Tibial nerve (tissue), 4 donors: ENCODE measurements at places on chromosomes 3 and 15. TPM values are rescaled to one million over a fixed set of nuclear protein-coding genes. Genes with fewer than 3 reads are reported as not detected.
A peak's percentile ranks its signal among the peaks of the same experiment; 100 is the strongest.

GRCh38 chr3:14283813-14284438 is 105.3 kb downstream of the LSM3 start:
- H3K36me3 ChIP-seq: no peaks in the 10 kb centered on the region
- H3K27me3 ChIP-seq: no peaks in the 10 kb centered on the region
- no peak overlapping the region for H3K4me3 ChIP-seq
- no peak overlapping the region for H3K27ac ChIP-seq

DNA sequence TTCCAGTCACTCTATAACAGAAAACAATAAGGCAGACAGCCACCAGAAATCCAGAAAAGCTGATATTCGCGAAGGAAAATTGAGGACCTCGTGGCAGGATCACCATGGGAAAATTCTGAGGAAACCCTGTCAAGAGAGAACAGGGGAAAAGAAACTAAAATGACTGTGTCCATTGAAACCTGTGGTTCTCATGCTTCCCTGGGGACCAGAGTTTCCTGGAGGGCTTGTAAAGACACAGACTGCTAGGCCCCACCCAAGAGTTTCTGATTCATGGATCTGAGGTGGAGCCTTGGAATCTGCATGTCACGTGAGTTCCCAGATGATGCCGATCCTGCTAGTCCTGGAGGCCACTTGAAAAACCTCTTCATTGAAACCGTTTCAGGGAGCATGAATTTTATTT is 420.5 kb downstream of the EPHB1 start:
- H3K27ac ChIP-seq: no peak overlapping the region
- no peak overlapping the region for H3K4me3 ChIP-seq
- DNase-seq: no peak

DNA sequence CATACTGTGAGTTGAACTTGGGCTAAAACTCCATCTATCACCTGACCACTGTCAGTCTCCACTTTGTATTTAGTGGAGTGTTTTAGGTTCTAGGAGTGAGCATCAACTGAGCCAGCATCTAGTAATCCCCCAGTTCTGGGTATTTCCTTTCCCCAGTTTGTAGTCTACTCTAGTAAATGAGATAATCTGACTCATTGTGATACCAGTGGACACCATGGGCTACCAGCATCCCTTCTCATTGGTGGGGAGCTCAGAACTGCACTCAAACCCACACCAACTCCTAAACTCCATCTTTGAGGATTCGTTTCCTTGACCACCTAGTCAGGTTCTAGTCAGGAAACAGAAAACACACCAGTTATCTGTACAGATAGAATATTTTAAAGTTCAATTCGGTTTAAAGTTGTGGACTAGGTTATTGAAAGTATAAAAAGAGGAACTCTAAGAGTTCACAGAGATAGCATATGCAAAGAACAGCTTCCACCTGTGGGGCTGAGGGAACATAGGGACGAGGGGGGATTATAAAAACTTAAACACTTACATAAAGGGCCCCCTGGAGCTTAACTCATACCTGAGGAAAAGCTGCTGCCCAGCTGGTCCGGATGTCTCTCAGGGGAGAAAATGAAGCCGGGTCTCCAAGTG is 36.0 kb downstream of the LEO1 start:
- H3K27me3 ChIP-seq: no peaks in the 10 kb centered on the region
- H3K4me1 ChIP-seq: no peaks in the 10 kb centered on the region
- H3K27ac ChIP-seq: no peak overlapping the region
- H3K36me3 ChIP-seq: peaks cover 53% of the 10 kb centered on the region

DNA sequence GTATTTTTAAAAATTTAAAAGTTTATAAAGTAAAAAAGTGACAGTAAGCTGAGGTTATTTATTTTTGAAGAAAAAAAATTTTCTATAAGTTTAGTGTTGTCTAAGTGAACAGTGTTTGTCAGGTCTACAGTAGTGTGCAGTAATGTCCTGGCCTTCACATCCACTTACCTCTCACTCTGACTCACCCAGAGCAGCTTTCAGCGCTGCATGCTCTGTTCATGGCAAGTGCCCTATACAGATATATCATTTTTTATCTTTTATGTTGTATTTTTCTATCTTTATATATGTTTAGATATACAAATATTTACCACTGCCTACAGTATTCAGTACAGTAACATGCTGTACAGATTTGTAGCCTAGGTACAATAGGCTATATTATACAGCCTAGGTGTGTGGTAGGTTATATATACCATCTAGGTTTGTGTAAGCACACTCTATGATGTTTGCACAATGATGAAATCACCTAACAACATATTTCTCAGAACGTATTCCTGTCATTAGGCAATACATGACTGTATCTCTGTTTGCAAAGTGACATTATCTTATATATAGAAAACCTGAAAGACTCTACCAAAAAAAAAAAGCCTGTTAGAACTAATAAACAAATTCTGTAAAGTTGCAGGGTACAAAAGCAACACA is 75.9 kb upstream of the TMC3 start:
- no peaks in the 10 kb centered on the region for H3K36me3 ChIP-seq
- no peak for DNase-seq
- H3K27me3 ChIP-seq: no peaks in the 10 kb centered on the region
- H3K4me3 ChIP-seq: no peak overlapping the region
- no peak overlapping the region for H3K27ac ChIP-seq

- H3K36me3 ChIP-seq: no peaks in the 10 kb centered on the region
- no peak overlapping the region for H3K4me3 ChIP-seq
- no peaks in the 10 kb centered on the region for H3K27me3 ChIP-seq
- H3K4me1 ChIP-seq: no peaks in the 10 kb centered on the region
These were observed 429.8 kb upstream of the PDZRN3 start for GRCh38 chr3:74054566-74054965.

DNA sequence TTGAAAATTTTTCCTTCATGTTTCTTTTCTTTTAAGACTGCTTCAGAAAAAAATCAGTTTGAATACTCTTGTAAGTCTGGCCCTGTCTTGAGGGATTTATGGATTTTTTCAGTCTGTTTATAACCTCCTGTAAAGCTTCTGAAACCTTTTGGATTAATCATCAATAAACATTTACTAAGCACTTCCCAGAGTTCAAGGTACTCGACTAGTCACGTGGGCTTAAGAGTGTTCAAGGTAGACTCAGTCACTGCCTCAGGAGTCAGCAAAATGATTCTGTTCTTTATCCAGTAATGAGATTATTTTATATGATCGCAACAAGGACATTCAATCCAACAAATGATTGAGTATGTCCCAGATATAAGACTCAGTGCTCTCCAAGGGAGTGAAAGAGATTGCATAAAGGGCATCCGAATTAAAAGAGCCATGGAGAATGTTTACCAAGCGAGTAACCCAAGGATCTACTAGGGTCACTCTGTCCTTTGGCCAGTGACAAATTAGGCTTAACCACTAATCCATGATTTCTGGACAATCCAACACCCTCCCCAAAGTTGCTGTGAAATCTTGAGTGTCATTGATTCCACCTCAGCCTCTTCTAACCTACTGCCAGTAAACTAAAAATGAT is 726.6 kb upstream of the NAALADL2 start:
- H3K27ac ChIP-seq: no peak overlapping the region
- H3K4me3 ChIP-seq: no peak overlapping the region
- no peak for DNase-seq
- H3K36me3 ChIP-seq: no peaks in the 10 kb centered on the region
- H3K27me3 ChIP-seq: no peaks in the 10 kb centered on the region

DNA sequence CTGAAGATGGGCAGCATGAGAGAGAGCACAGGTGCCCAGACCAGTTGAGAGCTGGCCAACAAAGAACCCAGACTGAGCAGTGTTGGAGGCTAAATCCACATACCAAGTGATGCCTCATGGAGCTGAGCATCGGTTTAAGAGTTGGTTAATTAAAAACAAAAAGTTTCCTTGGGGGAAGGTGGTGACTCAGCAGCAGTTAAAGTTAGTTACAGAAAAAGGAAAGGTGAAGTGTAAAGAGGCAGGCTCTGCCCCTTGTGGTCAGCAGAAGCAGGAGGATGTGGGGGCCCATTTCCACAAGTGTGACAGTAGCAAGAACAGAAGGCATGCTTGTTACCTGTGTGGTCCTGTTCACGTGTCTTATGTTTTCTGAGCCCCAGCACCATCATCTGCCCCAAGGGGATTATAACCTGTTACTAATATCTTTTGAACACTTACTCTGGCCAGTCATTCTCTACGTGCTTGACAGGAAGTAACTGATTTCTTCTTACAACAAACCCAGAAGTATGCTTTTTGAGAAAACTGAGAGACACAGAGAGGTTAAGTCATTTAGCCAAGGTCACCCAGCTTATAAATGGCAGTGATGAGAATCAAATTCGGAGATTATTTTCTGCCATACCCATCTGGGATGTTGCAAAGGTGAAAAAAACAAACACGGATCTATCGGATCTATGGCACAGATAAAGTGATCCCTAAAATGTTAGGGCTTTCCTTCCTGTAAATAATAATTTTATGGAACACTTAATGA is 91.0 kb downstream of the EPHB1 start:
- no peak overlapping the region for H3K4me3 ChIP-seq
- no peaks in the 10 kb centered on the region for H3K27me3 ChIP-seq
- H3K36me3 ChIP-seq: no peaks in the 10 kb centered on the region
- no peak for DNase-seq

DNA sequence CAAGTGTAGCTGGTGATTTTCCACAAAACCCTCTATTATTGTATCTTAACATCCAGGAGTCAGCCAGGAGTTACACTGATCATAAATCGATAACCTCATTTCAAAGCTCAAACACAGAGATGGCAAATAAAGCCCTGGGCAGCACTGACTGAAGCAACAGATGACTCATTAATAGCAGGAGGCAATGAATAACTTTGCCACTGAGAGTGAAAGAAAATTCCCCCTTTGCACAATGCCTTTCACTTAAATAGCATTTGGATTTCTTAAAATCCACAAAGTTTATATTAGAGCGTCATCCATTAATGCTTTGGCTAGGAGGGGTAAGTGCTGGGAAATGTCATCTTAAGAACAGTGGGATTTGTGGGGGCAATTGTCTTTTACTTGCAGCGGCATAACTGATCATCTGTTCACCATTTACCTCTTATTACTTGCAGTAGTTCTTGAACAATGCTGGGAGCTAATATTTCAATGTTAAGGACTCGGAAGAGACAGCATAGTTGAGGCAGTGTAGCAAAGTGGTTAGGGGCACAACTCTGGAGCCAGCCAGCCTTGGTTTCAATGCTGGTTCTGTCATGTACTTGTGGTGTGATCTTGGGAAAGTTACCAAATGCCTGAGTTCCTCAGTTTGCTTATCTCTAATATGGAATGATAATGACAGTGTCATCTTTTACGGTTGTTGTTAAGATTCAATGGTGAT is 630.4 kb upstream of the TBL1XR1 start:
- H3K4me3 ChIP-seq: no peak overlapping the region
- no peak for DNase-seq
- H3K27ac ChIP-seq: no peak overlapping the region

DNA sequence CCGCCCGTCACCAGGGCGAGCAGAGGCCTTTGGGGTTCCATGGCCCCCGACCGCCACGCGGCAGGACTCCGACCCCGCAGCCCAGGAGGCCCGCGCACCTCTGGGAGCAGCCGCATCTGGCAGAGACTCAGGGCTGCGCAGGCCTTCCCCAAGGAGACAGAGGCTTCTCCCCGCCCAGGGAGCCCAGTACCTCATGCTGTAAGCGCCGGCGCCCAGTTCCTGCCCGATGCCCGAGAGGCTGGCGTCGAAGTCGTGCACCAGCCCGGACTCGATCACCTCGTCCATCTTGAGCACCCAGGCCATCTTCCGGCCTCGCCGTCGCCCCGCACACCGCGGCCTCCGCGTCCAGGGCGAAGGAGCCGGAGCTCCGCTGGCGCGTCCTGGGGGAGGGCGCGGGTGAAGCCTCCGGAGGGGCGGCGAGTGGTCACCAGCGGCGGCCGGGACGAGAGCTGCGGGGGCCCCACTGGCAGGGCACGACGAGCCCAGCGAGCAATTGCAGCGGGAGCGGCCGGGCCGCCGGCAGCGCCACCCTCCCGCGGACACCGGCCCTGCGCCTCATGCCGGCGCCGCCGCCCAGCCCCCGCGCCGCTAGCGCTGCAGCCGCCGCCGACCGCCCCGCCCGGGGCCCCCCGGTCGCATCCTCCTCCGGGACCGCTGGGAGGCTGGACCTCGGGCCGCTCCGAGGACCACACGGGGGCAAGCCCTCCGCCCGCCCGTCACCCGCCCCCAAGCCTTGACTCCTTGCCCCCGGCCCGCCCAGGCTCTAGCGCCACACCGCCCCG is 468 bp downstream of the UBP1 start:
- no peaks in the 10 kb centered on the region for H3K27me3 ChIP-seq
- no peaks in the 10 kb centered on the region for H3K36me3 ChIP-seq
- peaks cover 51% of the 10 kb centered on the region for H3K4me1 ChIP-seq
- DNase-seq: peak; percentile 23

DNA sequence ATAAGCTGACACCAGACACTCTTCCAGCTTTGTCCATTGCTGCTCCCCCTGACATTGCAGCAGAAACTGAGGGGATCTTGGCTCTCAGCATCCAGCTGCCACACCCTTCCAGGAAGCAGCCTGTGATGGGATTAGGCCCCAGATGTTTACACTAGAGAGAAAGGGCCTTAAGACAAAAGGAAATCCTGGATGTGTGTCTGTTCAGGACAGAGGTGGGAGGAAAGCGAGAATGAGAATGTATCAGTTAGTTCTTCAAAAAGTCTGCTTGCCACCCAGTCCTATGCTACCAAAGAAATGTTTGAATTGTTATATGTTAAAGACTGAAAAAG is 58.8 kb downstream of the HES1 start:
- H3K27me3 ChIP-seq: no peaks in the 10 kb centered on the region
- no peak for DNase-seq
- no peak overlapping the region for H3K27ac ChIP-seq
- H3K4me3 ChIP-seq: no peak overlapping the region
- no peaks in the 10 kb centered on the region for H3K36me3 ChIP-seq

GRCh38 chr15:69896606-69897005 is 201.1 kb downstream of the TLE3 start:
- H3K4me1 ChIP-seq: no peaks in the 10 kb centered on the region
- H3K27ac ChIP-seq: no peak overlapping the region
- H3K36me3 ChIP-seq: no peaks in the 10 kb centered on the region
- no peaks in the 10 kb centered on the region for H3K27me3 ChIP-seq
- H3K4me3 ChIP-seq: no peak overlapping the region

GRCh38 chr3:89434621-89435380 is 327.4 kb downstream of the EPHA3 start:
- no peak overlapping the region for H3K4me3 ChIP-seq
- H3K36me3 ChIP-seq: no peaks in the 10 kb centered on the region
- H3K4me1 ChIP-seq: no peaks in the 10 kb centered on the region
- no peaks in the 10 kb centered on the region for H3K27me3 ChIP-seq
- no peak for DNase-seq

ESYT3 gene
- 6.9 TPM for total RNA-seq

CSTA gene
- 4.8 TPM for total RNA-seq

BMF gene
- 6.3 TPM for total RNA-seq

PPM1M gene
- total RNA-seq: 25.8 TPM

PAQR5 gene
- total RNA-seq: 3.0 TPM

TEX55 gene
- not detected for total RNA-seq
